ENCODE measurements at places on chromosomes 7 and 10. TPM values are rescaled to one million over a fixed set of nuclear protein-coding genes. Genes with fewer than 3 reads are reported as not detected.

TFPI2 gene
- 0.24 TPM for total RNA-seq

TRIL gene
- 2.9 TPM for total RNA-seq

ACTL6B gene
- not detected for total RNA-seq

AKR1C1 gene
- total RNA-seq, result 54.2 TPM

CDK1 gene
- total RNA-seq, result 25.2 TPM

AS3MT gene
- 0.12 TPM for total RNA-seq

CDK5 gene
- total RNA-seq, result 11.4 TPM

EBLN1 gene
- not detected for total RNA-seq

TWIST1 gene
- 0.64 TPM for total RNA-seq

OPN4 gene
- not detected for total RNA-seq

CAMK2B gene
- total RNA-seq, result 1.1 TPM

MRLN gene
- total RNA-seq, result not detected

AKR1D1 gene
- total RNA-seq, result not detected

ING3 gene
- total RNA-seq, result 9.0 TPM

OR13A1 gene
- total RNA-seq, result 0.32 TPM

CNNM1 gene
- total RNA-seq, result 0.36 TPM

FLNC gene
- total RNA-seq, result 2.0 TPM

IDI2 gene
- not detected for total RNA-seq

ADAM12 gene
- 0.64 TPM for total RNA-seq

LRRTM3 gene
- not detected for total RNA-seq

FBXO24 gene
- 0.32 TPM for total RNA-seq

ZP3 gene
- 19.8 TPM for total RNA-seq

PTF1A gene
- not detected for total RNA-seq

RBP3 gene
- total RNA-seq, result not detected
